NCI-H2107 (cell line): ENCODE measurements at places on chromosomes 6 and 20.

DNA sequence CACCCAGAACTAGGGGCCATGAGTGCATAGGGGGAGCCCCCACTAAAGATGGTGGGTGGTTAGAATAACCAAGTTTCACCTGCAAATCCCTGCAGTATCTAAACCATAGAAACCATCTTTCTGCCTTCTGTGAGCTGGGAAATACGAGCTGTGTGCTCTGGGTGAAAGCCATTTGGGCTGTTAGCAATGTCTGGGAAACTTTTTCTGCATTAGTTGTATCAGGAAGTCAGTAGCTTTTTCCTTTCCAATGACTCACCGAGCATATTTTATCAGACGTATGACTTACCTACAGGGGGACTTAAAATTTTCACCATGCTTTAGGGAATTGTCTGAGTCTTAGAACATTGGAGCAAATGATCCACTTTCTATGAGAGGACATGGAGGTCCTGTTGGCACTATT is 584.0 kb downstream of the QKI start:
- DNase-seq = no peak

- DNase-seq = no peak
Measured at GRCh38 chr20:36322131-36322530, 16.0 kb downstream of the DLGAP4 start.

GRCh38 chr6:124143435-124143834 is 339.8 kb downstream of the NKAIN2 start:
- no peak for DNase-seq

DNA sequence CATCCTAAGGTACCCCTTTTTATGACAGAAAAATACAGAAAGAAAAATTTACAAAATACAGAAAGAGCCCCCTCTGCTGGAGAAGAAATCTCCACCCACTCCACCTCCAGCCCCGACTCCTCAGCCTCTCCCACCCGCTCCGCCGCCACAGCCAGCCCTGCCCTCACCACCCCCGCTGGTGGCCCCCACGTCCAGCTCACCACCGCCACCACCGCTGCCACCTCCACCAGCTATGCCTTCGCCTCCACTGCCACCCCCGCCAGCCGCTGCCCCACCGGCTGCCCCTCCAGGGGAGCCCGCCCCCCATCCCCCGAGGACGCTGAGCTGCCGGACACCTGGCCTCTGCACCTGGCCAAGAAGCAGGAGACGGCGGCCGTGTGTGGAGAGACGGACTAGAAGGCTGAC is 17.7 kb downstream of the WFDC2 start:
- DNase-seq = no peak

GRCh38 chr6:92593201-92593600 is 826.2 kb downstream of the EPHA7 start:
- DNase-seq = no peak

DNA sequence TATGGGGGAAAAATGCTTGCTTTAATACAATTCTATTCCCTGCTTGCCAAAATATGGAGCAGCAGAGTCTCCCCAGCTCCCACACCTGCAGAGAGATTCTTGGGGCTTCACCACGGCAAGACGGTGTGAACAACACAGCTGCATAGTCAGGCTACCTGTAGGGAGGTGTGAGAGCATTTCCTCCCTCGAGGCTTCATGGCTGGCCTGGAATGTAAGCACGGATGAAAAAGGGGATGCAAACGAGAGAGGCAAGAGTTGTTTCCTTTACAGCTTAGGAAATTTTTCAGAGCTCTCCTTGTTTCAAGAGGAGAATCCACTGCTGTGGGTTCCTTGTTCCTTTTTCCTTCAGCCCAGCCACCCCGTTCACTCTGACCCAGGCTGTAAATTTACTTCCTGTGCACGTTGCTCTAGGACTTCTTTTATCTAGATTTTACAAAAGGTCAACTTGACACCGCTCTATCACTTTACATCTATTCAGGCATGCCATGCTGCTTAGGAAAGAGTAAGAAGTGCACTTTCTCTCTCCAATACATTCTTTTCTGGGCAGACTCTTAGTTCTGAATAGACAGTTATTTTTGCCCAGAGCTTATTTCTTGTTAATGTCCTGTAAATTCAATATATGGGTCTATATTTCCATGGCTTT is 197.1 kb downstream of the KHDC1L start:
- DNase-seq = no peak

DNA sequence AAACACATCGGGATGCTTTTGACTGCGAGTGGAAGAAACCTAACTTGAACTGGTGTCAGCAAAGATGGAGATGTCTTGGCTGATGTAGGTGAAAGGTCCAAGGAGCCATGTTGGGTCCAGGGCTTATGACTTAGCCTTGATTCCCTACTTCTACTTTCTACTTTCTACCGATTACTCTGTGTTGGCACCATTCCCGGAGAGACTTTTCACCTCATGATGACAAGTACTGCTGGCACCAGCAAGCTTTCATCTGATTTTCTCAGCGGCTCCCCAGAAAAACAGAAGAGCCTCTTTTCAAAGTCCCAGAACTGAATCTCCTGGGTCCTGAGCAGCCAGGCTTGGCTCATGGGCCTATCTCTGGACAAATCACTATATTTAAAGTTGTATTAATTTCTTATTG is 4.9 kb upstream of the EDN3 start:
- no peak for DNase-seq

- no peak for DNase-seq
Measured at GRCh38 chr6:137247724-137248123, 28.5 kb upstream of the IFNGR1 start.

DNA sequence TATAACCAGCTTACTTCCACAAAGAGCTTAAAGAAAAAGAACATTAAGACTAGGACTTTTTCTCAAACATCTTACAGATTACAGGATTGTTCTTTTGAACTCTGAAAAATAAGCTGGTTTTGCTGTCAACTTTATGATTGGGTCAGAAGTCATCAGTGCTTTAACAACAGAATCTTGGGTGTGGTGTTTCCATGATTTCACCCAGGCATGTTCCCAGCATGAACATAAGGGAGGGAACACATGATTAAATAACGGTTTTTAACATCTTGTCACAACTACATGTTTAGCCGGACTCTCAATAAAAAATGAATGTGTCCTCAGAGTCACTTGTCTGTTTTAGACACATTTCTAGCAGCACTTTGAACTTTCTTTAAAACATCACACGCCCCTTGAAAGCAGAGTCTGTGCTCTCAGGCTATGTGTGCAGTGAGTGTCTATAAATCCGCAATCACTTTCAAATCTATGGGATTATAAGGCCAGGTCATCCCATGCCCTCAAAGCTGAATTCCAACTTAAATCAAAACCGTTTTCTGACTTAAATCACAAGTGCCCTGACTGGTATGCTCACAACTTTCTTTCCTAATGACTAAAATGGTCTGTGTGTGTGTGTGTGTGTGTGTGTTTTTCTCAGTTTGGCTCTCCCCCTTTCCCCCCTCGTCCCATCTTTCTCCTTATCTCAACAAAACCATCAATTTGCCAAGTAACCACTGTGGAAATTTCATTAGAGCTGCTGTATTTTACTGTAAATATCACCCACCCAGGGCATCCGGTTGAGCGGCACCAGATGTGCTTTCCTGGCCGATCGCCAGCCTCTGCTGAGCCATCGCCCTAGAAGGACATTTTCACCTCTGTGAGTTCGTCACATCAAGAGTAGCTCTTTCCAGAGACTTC is 216.8 kb upstream of the DTNBP1 start:
- DNase-seq = no peak

DNA sequence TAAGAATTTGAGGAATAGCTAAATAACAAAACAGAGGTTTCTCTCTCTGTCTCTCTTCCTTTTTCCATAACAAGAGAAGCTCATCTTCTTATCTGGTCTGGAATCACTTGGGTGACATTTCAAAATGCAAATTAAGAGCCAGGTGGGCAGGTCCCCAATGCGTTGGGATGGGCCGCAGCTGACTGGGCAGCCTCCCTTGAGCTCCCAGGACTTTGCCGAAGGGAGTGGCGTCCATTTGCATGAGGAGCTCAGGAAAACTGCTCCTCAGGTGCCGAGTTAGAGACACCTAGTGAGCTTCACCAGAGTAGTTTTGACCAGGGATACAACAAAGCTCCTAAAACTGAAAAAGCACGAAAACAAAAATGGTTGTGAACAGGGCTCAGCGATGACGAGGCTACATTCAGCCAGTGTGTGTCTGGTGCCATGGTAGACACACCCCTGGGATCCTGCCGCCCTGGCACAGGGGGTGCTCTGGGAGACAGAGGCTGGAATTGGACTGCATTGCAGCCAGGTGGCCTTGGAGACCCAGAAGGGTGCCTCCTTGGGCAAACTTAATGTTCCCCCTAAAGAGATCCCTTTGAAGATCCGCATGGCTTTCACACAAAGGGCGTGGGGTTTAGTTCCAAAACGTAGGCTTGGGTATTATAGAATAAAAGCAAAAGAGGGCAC is 13.5 kb upstream of the SERPINB6 start:
- no peak for DNase-seq

DNA sequence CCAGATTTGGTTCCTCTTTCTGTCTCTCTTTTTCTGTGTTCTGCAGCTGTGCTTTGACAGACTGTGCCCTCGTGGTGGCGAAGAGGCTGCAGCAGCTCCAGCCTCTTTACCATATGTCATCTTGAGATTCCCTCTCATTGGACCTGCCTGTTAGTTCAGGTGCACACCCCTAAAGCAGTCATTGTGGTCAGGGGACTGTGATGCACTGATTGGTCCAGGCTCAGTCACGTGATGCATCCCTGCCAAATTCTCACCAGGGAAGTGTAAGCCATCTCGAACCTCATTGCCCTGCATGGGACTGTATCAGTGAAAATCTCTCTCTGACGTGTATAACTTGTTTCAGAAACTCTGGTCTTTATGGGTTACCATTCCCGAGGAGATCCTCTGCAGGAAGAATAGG is 160.3 kb downstream of the EYA2 start:
- no peak for DNase-seq

- no peak for DNase-seq
Measured at GRCh38 chr6:121590916-121591315, 155.5 kb downstream of the GJA1 start.

GRCh38 chr6:42984924-42985475 is 630 bp downstream of the PPP2R5D start:
- DNase-seq = no peak

DNA sequence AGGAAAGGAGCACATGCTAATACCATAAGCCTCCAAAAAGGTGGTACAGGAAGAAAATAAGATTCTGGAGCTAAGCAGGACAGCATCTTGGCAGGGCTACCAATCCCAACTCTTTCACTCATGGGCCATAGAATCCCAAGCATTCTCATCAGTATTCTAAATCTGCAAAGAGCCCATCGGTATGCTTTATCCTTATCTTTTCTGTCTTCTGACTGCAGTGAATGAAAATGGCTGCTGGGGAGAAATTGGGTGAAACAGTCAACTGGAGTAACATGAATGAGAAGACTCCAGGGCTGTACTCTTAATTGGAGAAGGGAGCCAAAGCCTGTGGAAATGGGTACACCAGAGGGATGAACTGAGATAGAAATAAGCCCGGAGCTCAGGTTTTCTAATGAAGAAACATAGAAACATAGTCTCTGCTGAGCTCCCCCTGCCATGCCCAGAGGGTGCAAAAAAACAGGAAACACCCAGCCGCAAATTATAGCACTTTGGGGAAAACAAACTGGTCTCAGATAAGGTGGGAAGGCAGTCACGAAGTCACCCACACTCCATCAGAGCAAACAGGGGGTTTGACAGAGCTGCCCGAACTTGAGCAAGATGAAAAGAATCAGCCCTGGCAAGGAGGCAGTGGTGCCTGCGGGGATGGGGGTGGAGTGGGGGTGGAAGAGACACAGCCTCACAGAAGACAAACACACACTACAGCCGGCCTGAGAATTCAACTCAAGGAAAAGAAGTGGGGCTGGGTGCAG is 35.4 kb upstream of the E2F3 start:
- no peak for DNase-seq

- DNase-seq = no peak
Measured at GRCh38 chr6:1599469-1599868, 10.2 kb upstream of the FOXC1 start.

- DNase-seq = no peak
Measured at GRCh38 chr6:16684896-16685554, 76.2 kb downstream of the ATXN1 start.

GRCh38 chr6:37822851-37823682 is 3.5 kb downstream of the ZFAND3 start:
- no peak for DNase-seq

GRCh38 chr20:18224968-18225568 is 63.3 kb upstream of the ZNF133 start:
- no peak for DNase-seq

- no peak for DNase-seq
Measured at GRCh38 chr6:142984386-142984785, 39.4 kb upstream of the HIVEP2 start.

GRCh38 chr6:170405311-170405975 is 98.9 kb downstream of the FAM120B start:
- DNase-seq = no peak

GRCh38 chr20:3768342-3769130 is 983 bp upstream of the ADISSP start:
- DNase-seq = no peak

DNA sequence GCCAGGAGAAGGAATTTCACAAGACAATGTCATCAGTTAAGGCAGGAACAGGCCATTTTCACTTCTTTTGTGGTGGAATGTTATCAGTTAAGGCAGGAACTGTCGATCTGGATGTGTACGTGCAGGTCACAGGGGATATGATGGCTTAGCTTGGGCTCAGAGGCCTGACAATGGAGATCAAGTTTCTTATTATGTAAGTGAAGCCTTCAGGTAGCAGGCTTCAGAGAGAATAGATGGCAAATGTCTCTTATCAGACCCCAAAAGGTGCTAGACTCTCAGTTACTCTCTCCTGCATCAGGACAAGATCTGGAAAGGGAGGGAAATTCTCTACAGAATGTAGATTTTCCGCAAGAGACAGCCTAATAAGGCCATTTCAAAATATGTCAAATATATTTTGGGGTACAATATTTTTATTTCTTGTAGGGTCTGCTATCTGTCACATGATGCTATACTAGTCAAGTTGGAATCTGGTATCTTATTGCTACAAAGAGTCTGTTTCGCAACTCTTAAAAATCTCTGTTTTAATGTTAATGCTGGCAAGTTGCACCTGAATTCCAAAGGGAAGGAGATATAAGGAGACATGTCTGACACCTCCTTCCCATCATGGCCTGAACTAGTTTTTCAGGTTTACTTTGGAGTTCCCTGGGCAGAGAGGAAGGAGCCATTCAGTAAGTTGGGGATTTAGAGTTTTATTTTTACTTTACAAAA is 48.8 kb downstream of the TRDN start:
- DNase-seq = no peak

- no peak for DNase-seq
Measured at GRCh38 chr6:26394289-26394688, 7.8 kb upstream of the BTN3A1 start.

DNA sequence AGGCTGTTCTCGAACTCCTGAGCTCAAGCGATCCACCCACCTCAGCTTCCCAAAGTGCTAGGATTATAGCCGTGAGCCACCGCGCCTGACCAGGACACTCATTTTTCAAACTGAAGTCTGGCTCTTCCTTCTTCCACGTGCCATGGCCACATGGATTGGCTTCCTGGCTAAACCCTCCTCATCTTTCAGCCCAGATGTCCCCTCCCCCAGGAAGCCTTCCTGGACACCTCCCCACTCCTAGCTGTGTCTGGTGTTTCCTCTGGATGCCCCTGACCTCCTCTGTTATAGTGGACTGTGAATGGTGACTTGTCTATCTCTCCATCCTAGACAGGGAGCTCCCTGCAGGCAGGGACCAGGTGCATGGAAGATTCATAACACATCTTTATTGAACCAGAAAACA is 57.2 kb downstream of the RIPOR3 start:
- DNase-seq = no peak

GRCh38 chr6:82172594-82172993 is 75.0 kb downstream of the IBTK start:
- DNase-seq = no peak

GRCh38 chr20:45017281-45017680 is 51.0 kb downstream of the STK4 start:
- no peak for DNase-seq
